ENCODE measurements at places on chromosomes 12 and 14.
A peak's percentile ranks its signal among the peaks of the same experiment; 100 is the strongest.

- DNase-seq, result peak; percentile 61
Observed at GRCh38 chr14:103530390-103530789, 1.4 kb downstream of the TRMT61A start.

DNA sequence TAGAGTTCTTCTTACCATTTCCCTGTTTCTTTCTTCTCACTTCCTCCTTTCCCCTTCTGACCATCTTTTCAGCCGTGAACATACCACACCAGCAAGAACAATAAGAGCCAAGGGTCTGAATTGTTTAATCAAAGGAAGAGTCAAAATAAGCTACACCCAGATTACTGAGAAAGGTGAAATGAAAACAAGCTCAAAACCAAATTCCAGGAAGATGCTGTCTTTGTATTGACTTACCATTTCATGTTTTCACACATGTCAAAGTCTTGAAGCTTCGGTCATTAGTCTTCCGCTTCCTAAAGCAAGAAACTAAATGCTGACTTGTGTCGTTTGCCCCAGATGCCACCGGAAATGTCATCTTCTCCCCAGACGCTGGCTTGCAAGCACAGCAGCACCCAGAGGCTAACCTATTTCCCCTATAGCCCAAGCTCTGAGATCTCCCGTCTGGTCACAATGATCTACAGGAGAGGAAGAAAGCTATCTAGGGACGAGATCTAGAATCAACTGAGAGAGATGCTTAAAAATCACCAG lies 136.5 kb upstream of the AMIGO2 start:
- DNase-seq, result peak; percentile 48

DNA sequence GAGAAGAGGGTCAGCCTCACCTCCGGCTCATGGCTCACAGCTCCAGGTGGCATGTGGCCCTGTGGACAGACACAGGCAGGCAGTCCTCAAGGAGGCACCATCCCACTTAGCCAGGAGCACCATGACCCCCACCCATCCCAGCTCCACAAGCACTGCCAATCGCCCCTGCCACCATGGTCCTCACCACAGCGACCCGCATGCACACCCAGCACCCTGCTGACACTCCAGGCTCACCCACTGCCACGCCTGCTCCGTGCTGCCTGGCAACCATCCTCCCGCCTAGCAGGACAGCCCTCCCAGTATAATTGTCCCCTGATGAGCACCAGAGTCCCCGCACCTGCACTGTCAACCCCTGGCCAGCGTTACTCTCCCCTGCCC lies 50.9 kb downstream of the TRPV4 start:
- DNase-seq, result no peak

- no peak for DNase-seq
Observed at GRCh38 chr12:110581931-110582275, 1.2 kb downstream of the PPTC7 start.

GRCh38 chr12:92541731-92542130 lies 161.1 kb upstream of the PLEKHG7 start:
- no peak for DNase-seq

- no peak for DNase-seq
Observed at GRCh38 chr12:34407813-34408212, 385.5 kb downstream of the ALG10 start.

DNA sequence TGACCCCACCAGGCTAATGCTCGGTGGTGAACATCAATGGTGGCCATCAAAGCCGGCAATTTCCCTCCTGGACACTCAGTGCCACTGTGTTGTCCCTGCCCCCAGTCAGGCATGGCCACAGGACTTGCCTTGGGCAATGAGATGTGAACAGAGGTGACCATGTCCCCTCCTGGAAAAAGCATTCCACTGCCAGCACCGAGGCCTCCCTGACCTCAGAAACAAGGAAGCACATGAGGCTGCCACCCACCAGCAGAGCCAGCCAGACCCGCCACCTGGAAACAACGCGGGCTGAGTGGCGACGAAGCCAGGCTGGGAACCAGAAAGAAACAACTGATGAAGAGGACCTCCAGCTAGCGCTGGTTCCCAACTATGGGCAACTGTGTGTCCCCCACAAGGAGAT lies 31.8 kb downstream of the ITPK1 start:
- no peak for DNase-seq

DNA sequence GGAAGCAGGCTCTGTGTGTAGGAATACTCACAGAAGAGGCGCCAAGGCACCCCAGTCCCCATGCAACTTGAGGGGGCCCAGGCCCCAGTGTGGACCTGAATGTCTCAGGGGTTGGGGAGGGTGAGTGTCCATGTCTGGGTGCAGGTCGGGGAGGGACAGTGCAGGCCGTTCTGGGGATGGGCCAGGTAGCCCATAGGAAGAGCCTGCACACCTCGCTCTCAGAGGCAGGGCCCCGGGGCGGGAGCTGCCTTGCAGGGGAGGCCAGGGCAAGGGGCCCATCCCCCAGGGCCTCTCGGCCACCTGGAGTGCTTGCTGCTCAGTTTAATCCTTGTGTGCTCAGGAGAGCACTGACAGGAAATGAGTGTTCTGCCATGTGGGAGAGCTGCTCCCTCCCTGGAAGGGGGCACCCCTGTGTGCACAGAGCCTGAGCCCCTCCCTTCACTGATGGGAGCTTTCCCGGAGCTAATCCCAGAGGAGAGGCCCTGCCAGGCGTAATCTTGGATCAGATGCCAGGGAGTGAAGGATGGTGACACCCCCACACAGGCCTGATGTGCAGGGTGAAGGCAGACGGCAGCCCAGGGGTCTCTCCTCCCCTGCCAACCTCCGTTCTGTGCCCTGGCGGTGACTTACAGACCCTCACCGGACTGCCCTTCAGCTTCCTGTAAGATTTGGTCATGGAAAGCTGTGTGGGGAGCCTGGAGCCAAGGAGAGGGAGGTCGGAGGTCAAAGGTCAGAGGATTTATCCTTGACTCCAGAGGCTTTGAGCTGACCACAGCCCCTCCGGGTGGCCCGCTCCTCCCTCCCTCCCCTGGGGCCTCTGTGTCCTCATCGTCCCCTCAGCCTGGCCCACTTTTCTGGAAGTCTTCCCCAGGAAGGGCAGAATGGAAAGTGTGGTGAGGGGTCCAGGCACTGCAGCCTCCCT lies 24.4 kb upstream of the FBRSL1 start:
- DNase-seq, result no peak

DNA sequence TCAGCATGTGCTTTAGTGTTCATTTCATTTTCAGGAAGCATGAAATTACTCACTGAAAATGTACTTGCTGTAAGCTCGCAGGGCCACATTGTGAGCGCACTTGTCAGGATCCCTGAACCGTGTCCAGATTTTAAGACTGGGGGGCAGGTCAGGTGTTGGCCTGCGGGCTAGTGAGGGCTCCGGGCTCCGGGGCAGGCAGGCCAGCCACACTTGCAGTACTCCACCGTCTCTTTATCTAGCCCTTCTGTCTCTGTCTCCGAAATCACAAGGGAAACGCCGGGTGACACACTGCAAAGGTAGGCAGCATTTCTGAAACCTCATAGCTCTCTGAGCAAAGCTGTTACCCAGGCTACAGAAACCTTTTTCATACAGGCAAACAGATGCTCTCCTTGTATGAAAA lies 98.7 kb downstream of the EML1 start:
- no peak for DNase-seq

GRCh38 chr12:123115409-123116121 lies 35.3 kb downstream of the PITPNM2 start:
- DNase-seq, result no peak

DNA sequence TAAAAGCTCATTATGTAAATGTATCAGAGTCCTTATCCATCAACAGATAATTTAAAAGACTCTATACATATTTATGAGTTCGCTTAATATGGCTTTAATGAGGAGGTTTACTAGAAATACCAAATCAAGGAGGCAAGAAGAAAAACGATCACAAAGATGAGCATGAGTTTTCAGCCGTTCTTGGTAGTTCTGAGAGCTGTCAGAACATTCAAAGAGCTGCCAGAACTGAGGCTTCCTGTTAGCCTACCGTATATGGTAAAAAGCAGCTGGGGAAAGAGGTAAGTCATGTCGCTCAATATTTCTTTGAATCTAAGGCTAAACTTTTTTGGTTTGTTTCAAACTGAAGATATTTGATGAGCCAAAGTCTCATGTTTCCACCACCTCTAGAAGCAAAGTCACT lies 115.3 kb upstream of the PLXNC1 start:
- DNase-seq, result no peak

DNA sequence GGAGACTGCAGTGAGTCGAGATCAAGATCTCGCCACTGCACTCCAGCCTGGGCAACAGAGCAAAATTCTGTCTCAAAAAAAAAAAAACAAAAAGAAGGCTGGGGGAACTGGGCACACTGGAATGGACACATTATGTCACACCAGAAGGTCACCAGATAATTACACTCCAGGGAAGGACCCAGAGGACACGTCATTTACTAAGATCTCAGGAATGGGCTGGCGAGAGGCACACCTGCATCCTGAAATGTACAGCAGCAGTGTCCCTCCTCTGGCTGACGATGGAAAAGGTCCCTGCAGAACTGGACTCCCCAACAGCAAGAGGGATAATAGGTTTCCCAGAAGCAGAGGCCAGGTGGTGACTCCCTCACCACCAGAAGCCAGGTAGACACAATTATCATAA lies 243.5 kb downstream of the BCL11B start:
- DNase-seq, result no peak

DNA sequence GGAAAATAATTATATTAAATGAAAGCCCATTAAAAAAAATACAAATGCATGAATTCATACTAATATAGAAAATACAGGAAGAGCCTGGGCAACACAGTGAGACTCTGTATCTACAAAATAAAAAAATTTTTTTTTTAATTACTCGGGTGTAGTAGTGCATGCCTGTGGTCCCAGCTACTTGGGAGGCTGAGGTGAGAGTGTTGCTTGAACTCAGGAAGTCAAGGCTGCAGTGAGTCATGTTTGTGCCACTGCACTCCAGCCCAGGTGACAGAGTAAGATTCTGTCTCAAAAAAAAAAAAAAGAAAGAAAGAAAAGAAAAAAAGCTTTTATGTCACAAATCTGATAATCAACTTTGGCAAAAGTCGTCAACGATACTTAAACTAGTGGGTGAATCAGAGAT lies 80.6 kb upstream of the PLEKHA5 start:
- DNase-seq, result no peak

- DNase-seq, result no peak
Observed at GRCh38 chr12:33639975-33640374, 200.4 kb upstream of the SYT10 start.

DNA sequence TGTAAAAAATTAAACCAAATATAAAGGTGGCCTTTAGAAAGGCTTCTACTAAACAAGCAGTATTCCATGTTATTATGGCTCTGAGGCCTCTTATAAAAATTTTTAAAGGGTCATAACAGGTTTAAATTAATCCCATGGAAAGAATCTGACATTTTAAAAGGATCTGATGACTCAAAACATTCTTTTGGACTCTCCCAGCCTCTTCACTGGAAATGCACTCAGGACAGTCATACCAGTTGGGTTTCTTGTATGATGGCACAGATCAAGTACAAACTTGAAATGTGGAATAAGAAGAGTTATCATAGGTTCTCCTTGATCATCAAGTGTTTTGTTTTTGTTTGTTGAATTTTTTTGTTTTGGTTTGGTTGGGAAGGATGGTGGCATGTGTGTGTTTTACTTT lies 50.8 kb downstream of the PPP2R5E start:
- no peak for DNase-seq

DNA sequence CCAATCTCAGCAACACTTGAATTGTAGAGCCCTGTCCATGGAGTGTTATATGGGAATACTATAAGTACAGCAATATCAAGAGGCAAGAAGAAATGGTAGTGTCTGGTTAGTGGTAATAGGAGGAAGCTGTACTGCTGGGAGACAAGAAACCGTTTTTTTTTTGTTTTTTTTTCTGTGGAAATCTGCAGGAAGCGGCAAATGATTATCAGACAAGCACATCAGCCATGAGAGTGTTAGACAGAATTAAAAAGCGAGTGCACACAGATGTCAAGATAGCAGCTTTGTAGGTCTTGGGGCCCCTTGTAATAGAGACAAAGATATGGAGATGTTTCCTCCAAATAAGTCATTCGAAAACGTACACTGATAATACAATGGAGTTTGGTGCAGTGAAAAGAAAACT lies 6.7 kb downstream of the TESPA1 start:
- DNase-seq, result peak; percentile 28

- DNase-seq, result no peak
Observed at GRCh38 chr14:82776958-82777357, 1243.3 kb upstream of the SEL1L start.

- DNase-seq, result no peak
Observed at GRCh38 chr12:9760120-9760519, 581 bp downstream of the CD69 start.

- DNase-seq, result no peak
Observed at GRCh38 chr12:71749666-71750065, 5.0 kb upstream of the RAB21 start.

- no peak for DNase-seq
Observed at GRCh38 chr14:91890291-91890749, 23.0 kb upstream of the TC2N start.

DNA sequence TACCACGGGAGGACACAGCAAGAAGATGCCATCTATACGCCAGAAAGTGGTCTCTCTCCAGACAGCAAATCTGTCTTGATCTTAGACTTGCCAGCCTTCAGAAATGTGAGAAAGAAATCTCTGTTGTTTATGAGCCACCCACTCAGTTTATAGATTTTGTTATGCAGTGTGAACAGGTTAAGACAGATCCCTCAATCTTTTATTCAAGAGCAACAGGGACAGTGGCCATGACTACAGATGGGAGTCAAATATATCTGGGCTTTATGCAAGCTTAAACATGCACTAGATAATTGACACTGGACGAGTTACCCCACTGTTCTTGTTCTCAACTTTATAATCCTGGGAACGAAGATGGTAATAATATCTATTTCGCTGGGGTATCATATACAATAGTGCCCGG lies 288.7 kb downstream of the RPAP3 start:
- no peak for DNase-seq

DNA sequence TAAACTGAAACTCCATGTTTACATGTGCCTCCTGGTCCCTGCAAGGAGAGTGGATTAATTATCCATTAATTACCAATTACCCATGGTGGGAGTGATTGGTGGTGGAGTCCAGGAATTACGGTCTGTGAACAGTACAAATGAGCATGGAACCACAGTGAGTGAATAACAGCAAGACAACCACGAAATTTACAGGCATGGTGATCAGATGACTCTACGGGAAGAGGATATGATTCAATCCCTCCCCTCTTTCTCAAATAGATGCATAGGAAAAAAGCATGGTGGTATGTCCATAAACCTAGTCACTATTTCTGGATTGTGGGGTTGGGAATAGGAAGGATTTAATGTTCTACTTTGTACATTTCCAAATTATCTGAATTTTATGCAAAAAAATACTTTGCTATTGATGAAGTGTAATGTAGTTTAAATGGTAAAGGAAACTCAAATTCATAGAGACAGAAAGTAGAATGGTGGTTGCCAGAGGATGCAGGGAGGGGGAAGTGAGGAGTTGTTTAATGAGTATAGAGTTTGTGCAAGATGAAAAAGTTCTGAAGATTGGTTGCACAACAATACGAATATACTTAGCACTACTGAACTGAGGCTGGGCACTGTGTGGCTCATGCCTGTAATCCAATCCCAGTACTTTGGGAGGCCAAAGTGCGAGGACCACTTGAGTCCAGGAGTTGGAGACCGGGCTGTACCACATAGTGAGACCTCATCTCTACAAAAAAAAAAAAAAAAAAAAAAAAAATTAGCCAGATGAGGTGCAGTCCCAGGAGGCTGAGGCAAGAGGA lies 41.2 kb upstream of the C12orf75 start:
- DNase-seq, result no peak

GRCh38 chr12:75891072-75891471 lies 140.5 kb downstream of the PHLDA1 start:
- no peak for DNase-seq

All from erythroblast (primary cell).